ENCODE measurements at places on chromosomes 5 and 9.

GRCh38 chr5:143677403-143677802 lies 134.6 kb upstream of the HMHB1 start:
- no peak for DNase-seq

DNA sequence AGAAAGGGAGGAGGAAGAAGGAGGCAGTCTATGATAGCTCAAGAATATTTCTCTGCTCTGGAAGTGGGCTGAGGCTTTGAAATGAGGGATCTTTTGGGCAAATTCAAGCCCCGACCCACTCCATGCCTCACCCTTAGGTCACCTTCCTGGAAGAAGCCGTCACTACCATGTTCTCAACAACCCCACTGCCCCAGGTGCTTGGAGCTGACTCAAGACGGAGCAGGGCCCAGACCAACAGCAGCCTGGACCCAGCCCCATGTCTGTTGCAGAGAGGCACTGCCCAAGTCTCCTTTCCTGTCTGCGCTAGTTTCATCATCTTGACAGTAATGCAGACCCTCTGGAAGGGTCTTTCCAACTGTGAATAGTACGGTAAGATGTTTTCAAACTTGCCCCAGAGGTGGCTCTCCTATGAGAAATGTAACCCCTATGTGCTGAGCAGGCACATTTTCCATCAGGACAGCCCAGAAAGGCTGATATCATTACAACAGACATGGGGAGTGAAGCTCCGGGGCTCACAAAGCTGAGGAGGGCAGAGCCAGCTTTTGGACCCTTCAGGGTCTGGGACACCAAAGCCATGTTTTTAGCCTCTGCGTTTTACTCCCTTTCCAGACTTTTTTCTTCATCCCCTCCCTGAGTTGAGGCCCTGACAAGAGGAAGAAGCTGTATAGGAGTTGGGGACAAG lies 128.2 kb upstream of the LARP1 start:
- no peak for DNase-seq

DNA sequence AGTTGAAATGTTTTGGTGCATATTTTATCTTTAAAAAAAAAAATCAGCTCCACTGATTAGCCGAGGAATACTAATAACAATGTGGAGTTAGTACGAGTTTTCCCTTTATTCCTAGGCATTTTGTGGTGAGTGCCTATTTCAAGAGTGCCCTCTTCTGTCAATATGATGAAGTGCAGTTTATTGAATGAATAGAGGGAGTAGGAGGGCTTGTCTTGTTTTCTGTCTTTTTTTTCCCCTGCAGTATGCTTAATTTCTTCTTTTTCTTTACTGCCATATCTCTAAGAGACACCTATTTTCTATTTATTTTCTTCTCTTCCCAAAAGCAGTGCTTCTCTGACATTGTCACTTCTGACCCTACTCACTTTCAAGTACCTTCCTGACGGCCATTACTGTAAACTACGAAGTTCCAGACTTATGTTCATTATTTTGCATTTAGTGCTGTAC lies 169.6 kb upstream of the PITX1 start:
- no peak for DNase-seq

DNA sequence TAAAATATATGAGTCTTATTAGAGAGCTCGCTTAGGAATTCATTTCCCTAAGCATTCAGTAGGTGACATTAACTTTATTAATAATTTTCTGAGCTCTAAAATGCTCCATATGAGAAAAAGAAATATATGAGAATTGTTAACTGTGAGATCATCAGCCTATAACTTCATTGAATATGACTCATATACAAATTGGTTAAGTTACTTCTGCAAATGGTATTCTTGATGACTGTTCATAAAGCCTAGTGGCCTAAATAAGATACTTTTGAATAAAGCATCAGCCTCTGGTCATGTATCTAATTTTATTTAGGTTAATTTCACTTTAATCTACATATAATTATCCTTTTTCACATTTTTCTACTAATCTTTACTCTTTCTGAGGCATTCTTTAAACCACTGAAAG lies 710.2 kb upstream of the ACO1 start:
- no peak for DNase-seq

DNA sequence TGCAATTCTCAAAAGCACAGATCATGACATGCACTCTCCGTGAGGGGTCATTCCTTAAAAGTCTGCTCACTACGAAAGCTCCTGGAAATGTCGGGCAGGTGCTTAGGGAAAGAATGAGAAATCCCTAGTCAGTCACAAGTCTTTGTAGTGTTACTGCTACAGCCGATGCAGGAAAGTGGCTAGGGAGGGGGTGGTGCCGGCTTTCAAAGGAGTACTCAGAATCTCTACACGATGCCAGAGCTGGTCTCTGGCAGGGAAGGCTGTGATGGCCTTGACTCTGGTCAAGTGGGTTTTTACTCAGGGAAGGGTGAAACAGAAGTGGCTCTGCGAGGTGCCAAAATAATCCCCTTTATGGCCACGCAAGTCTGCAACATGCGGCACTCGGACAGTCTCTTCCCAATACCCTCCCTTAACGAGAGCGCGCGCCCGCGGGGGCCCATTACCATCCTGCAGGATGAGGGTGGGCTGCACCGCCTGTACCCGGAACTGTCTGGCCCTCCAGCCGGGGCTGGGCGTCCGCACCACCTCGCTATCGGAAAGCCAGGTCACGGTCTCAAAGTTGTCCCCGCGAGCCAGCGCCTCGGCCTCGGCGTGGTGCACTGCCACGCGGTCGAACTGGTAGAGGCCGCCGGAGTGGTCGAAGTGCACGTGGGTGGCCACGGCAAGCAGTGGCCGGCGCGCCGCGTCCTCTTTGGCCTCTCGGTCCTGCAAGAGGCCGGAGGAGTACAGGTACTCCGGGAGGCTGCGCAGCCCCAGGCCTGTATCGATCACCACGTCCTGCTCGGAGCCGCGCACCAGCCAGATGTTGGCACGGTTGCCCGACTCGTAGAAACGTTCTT lies 956 bp downstream of the MBLAC2 start:
- DNase-seq = no peak

DNA sequence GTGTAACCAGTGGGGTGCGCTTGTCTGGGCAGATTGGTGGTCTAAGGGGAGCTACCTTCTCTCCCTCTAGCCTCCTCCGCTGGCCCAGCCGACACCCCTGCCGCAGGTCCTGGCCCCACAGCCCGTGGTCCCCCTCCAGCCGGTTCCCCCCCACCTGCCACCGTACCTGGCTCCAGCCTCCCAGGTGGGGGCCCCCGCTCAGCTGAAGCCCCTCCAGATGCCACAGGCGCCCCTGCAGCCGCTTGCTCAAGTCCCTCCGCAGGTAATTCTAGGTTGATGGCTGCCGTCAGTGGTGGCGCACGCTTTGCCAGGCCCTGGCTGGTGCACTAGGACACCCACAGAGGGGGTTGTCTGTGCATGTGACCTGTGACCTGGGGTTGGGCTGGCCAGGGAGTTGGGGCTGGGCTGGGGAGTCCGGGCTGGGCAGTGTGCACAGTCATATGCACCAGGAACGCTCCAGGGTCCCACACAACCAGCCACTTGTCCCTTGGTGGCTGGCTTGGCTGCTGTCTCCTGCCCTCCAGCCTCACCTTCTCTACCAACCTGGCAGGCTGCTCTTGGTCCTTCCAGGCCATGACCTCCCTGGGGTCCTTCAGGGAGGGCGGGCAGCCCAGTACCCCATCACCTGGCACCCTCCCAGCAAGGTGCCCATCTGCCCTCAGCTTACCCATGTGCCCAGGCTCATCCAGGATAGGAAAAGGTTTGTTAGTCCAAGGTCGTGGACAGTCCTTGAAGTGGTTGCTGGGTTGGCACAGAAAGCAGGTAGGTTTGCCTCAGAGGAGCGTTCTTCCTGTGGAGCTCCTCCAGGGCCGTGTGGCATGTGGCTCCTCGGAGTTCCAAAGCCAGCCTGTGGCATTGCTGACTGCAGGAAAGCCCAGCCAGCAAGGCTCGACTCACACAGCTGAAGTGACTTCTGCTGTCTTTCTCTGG lies 73.2 kb downstream of the WNK2 start:
- no peak for DNase-seq

DNA sequence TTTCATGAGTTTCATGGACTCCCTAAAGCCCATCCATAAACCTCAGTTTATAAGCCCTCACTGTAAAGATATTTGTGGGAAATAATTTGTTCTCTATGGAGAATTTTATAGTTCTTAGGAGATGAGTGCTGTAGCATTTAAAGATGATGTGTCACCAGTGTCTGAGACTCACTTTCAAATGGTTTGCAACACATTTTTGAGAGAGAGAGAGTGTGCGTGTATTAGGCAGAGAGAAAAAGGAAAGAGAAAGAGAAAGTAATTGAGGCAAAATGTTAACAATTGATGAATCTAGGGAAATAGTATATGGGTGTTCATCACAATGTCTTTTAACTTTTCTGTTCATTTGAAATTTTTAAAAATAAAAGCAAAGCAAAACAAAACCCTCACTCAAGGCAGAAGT lies 479.0 kb downstream of the ZSWIM6 start:
- no peak for DNase-seq

DNA sequence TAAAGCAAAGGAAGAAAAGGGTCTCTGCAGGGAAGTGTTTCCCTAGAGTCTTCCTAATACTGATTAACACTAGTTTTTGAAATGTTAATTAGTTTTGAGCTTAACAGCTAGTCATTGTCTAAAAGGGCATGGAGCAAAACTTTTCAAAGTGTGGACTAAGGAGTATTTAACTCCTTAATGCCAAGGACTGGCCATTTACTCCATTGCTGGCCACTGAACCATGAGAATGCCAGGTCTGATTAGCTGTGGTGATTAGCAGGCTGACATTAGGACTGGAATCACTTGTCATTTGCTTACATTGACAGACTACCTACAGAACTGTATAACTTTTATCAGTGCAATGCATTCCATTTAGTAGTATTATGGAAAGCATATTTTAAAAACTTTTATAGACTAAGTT lies 987.0 kb downstream of the NR2F1-AS1 start:
- no peak for DNase-seq

- no peak for DNase-seq
These were observed 12.4 kb downstream of the PCDH12 start for GRCh38 chr5:141945511-141946051.

Measured in activated naive CD4-positive, alpha-beta T cell (primary cell).